ENCODE measurements at places on chromosomes 11 and 22.

DNA sequence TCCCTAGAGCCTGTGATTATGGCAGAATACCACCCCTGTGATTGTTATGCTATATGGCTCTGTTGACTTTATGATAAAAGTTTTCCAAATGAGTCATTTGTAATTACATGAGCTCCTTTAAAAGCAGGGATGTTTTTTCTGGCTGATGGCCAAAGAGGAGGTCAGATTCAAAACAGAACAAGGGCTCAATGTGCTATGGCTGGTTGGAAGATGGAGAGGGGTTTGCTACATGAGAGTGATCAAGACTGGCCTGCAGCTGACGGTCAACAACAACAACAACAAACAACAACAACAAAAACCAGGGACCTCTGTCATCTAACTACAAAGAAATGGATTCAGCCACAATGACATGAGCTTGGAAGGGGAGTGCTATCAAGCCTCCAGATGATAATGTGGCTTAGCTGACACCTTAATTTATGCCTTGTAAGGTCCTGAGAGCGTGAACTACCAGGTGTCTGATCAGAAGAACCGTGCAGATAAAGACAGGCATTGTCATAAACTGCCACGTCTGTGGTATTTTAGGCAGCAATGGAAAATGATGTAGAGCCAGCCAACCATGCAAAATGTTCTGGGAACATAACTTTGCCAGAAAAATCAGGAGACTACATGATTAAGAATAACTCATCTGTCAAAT is 47.2 kb downstream of the PIWIL3 start:
- peak; percentile 68 for DNase-seq

DNA sequence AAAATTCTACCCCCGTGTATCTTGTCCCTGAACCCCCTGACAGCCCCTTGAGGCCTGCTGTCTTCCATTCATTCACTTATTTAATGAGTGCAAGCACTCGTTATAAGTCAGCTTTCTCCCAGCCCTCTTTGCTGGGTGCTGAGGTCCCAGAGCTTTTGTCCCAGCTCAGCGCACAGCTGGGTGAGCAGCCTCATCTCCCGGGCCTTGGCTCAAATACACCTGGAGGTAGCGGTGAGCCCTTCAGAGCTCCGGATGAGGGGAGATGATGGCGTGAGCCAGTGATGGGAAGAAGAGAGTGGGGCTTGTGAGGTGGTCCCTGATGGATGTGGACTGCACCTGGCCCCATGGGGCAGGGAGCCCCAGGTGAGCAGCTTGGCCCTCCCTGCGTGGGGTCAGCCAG is 18.1 kb upstream of the ARHGAP8 start:
- DNase-seq, result no peak

DNA sequence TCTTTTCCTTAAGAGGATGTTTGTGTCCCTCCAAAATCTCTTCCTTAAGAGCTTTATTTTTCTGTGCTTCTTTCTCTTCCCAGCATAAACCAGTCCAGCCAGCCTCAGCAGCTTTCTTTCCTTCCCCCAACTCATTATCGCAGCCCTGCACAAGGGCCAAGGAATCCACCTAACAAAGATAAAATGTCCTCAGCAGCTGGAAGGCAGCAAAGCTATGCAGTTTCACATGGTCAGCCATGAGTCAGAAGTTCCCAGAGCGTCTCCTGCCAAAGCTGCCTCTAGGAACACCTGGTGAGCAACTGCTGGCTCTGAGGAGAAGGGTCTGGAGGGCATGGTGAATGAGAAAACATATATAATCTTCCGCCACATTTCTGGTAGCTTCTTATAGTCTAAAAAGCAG is 45.3 kb upstream of the HMGXB4 start:
- DNase-seq, result no peak

- no peak for DNase-seq
These were observed 1.1 kb upstream of the FBXO3 start for GRCh38 chr11:33775467-33775807.

- DNase-seq, result no peak
These were observed 18.1 kb upstream of the PICK1 start for GRCh38 chr22:38038890-38039812.

GRCh38 chr11:9020916-9021315 is 17.1 kb upstream of the NRIP3 start:
- no peak for DNase-seq

GRCh38 chr11:44434191-44434590 is 124.3 kb upstream of the ALX4 start:
- no peak for DNase-seq

DNA sequence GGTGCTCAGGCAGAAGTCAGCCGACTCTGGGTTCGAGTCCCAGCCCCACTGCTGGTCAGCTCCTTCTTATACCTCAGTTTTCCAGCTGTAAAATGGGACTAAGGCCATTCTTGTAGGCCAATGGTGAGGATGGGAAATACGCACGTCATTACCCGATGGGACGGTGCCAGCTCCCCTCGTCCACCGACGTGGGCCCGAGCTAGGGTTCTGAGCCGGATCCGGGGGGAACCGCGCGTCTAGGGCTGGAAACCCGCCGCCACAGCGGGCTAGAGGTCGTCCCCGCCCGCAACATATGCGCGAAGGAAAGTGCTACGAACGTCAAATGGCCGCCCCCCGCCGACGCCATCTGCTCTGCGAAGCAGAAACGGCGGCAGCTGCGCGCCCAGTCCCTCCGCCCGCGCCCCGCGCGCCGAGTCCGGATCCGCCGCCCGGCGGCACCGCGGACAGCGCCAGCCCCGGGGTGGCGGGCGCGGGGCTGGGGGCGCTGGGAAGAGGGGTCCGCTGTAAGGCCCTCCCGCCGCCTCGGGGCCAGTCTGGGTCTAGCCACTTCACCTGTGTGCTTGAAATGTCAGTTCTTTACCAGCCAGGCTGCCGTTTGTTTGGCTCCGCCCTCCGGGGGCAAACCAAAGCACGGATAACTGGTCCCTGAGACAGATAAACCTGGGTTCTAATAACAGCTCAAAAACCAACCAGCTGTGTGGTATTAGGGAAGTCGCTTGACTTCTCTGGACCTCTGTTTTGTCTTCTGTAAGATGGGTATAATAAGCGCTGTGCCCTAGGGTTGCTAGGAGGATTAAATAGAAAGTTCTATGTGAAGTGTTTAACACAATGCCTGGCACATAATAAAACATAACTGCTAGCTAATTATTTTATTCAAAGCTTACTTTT is 103.5 kb upstream of the RCN1 start:
- no peak for DNase-seq

- DNase-seq, result no peak
These were observed 44.8 kb upstream of the SMCO4 start for GRCh38 chr11:93587858-93588581.

GRCh38 chr11:96008161-96008720 is 84.3 kb upstream of the MTMR2 start:
- peak; percentile 21 for DNase-seq
